ENCODE measurements at places on chromosomes 3 and 15. TPM values are rescaled to one million over a fixed set of nuclear protein-coding genes. Genes with fewer than 3 reads are reported as not detected.

Gene OXNAD1
- total RNA-seq, result 10.4 TPM

Gene SKOR1
- 0.25 TPM for total RNA-seq

Gene ITGA11
- 4.9 TPM for total RNA-seq

Gene C3orf22
- not detected for total RNA-seq

Gene FBXL22
- 0.37 TPM for total RNA-seq

Gene TSEN2
- 12.7 TPM for total RNA-seq

DNA sequence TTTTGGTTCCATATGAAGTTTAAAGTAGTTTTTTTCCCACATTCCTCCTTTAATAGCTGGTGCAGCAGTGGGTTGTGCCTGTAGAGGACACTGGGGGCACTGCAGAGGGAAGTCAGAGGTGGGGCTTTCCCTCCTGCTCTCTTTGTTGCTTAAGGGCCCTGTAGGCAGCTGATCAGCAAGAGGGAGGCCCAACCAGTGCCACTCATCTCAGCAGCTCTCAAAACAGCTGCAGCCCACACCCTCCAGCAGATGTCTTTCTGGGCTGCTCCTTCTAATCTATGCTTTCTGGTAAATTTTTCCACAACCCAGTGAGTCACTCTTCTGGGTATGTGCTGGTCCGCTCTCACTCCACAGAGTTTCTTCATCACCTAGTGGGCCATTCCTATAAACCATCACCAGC, 263.8 kb downstream of the FEZF2 start:
- peaks cover 11% of the 10 kb centered on the region for H3K4me1 ChIP-seq
- no peak overlapping the region for H3K4me3 ChIP-seq
- H3K27ac ChIP-seq, result no peak overlapping the region
- no peaks in the 10 kb centered on the region for H3K27me3 ChIP-seq
- no peaks in the 10 kb centered on the region for H3K36me3 ChIP-seq
- DNase-seq, result peak; percentile 59

DNA sequence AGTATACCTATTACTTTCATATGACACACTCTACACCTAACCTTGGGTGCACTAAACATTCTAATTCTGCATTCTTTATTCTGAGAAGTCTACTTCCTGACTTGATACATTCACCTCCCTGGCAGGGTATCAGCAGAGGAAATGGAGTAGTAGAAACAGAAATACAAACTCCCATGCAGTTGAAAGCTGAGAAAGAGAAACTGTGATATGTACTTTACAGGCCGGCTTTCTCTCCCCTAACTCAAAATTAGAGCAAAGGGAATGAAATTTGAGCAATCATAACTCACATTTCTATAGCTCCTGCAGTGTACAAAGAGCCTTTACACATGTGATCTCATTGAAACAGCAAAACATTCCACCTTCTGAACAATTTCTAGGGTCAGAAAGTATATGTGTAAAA, 135.5 kb upstream of the COL8A1 start:
- no peaks in the 10 kb centered on the region for H3K4me1 ChIP-seq
- H3K36me3 ChIP-seq, result no peaks in the 10 kb centered on the region
- H3K4me3 ChIP-seq, result no peak overlapping the region
- H3K27ac ChIP-seq, result no peak overlapping the region

DNA sequence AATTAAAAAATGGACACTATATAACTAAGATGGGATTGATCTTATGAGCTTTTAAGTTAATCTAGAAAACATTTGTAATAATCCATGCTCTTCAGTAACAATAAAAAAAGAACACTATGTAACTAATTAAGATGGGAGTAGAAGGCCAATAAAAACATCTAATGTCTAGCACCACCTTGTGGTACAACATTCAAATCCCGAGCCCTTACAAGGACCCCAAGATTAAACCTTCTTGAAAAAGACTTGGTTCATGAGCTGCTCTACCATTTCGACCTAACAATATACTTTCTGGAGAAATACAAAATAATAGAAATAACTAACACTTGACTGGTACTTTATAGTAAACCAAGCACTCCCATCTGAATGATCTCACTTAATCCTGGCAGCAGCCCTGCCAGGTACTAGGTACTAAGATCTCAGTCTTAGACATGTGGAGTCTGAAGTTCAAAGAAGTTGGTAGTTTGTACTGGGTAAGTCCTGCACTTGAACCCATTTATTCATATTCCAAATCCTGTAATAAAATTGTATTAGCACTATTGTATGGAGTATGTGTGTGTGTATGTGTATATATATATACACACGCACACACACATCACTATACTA, 21.8 kb downstream of the METTL6 start:
- DNase-seq, result no peak
- H3K36me3 ChIP-seq, result no peaks in the 10 kb centered on the region
- no peaks in the 10 kb centered on the region for H3K4me1 ChIP-seq

DNA sequence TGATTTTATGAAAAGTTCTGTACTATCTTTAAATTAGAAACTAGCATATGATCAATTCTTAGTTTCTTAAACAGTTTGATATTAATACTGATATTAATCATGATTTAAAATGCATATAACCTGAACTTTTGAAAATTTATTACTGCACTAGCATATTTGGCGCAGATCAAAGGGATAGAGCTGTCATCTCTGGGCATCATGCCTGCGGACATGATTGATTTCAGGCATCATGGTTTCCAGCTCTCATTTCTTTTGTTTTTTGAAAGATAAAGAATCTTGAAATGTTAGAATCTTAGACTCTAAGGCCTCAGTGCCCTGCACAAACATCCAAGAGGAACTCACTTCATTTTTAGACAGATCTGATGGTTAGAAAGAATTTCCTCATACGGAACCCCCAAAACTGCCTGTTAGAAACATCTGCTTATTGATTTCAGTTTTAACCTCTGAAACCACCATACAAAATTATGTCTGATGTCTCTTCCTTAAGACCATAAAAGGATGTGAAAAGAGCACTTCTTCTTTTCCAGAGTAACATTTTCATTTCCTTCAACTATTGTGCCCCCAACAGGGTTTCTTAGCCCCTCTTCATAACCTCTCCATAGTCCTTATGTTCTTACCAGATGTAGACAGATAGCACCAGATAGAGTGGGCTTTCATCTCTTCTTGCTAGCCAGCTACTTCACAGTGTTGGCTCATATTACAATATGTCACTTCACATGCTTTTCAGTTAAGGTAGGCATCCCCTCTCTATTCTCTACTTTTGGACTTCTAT, 110.8 kb downstream of the BBX start:
- DNase-seq, result no peak
- H3K36me3 ChIP-seq, result no peaks in the 10 kb centered on the region
- peaks cover 7% of the 10 kb centered on the region for H3K4me1 ChIP-seq
- no peak overlapping the region for H3K27ac ChIP-seq

DNA sequence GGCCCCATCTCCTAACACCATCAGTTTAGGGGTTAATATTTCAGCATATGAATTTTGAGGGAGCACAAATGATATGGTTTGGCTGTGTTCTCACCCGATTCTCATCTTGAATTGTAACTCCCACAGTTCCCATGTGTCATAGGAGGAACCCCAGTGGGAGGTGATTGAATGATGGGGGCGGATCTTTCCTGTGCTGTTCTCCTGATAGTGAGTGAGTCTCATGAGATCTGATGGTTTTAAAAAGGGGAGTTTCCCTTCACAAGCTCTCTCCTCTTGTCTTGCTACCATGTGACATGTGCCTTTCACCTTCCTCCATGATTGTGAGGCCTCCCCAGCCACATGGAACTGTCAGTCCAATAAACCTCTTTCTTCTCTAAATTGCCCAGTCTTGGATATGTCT, 73.8 kb upstream of the TJP1 start:
- H3K4me1 ChIP-seq, result no peaks in the 10 kb centered on the region

DNA sequence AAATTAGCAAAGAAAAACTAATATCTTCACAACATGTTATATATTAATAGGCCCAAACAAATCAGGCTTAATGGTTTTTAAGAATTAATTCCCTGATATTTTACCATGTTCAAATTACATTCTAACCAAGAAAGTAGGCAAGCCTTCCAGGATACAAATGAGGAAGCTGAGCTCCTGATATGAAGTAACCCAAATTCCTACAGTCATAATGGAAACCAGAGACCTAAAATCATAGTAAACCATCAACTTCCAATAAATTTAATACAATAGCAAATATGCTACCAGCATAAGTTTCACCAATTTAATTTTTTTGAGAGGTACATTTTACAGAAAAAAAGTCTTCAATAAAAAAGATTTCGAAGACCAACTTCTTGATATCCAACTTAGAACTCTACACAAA, 3.8 kb downstream of the DCBLD2 start:
- H3K27me3 ChIP-seq, result no peaks in the 10 kb centered on the region
- H3K4me1 ChIP-seq, result peaks cover 13% of the 10 kb centered on the region
- H3K36me3 ChIP-seq, result no peaks in the 10 kb centered on the region
- DNase-seq, result no peak
- H3K27ac ChIP-seq, result no peak overlapping the region
